ENCODE measurements at places on chromosomes 5 and 9.

DNA sequence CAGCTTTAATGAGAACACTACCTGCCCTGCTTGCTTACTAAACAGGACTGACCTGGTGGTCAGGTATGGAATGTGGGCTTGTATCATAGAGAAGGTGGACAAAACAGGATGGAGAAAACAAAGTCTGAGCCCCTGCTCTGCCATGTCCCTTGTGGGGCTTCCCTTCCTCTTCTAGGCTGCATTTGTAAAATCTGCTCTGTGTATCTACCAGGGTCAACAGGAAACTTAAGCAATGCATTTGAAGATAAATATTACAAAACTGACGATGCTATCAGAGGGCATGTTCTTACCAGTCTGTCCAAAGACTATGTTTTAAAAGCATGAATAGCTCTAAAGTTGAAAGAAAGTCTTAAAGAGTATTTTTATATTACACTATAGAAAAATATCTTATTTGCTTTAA lies 228.7 kb downstream of the DCP2 start:
- no peak for DNase-seq

DNA sequence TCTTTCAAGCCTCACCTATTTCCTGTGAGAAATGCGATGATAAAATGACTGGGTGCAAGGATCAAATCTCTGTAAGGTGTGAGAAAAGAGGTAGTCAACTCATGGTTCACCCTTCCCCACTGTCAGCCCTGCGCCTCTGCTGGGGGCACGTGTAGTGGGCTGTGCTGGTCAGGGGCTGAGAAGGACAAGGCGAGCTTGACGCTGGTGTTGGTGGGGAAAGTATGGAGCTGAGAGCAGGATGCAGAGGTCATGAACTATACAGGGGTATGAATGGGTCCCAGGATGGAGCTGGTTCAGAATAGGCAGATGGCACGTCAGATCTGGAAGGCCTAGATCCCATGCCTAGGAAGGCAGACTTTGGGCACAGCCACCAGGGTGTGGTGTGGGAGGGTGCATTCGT lies 20.6 kb downstream of the PITX1 start:
- DNase-seq = no peak

GRCh38 chr9:75457474-75458011 lies 369.2 kb downstream of the OSTF1 start:
- DNase-seq = no peak

GRCh38 chr5:107541400-107541799 lies 129.3 kb downstream of the EFNA5 start:
- DNase-seq = no peak

DNA sequence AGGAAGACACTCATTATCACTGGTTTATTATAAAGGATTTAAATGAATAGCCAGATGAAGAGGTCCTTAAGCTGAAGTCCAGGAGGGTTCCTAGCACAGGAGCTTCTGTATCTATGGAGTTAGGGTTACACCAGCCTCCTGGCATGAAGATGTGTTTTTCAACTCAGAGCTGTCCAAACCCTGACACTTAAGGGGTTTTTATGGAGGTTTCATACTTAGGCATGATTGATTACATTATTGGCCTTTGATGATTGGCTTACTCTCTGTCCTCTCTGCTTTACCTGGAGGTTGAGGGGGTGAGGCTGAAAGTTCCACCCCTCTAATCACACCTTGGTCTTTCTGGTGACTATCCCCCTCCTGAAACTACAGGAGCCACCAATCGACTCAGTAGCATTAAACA lies 84.9 kb upstream of the ZNF169 start:
- no peak for DNase-seq

DNA sequence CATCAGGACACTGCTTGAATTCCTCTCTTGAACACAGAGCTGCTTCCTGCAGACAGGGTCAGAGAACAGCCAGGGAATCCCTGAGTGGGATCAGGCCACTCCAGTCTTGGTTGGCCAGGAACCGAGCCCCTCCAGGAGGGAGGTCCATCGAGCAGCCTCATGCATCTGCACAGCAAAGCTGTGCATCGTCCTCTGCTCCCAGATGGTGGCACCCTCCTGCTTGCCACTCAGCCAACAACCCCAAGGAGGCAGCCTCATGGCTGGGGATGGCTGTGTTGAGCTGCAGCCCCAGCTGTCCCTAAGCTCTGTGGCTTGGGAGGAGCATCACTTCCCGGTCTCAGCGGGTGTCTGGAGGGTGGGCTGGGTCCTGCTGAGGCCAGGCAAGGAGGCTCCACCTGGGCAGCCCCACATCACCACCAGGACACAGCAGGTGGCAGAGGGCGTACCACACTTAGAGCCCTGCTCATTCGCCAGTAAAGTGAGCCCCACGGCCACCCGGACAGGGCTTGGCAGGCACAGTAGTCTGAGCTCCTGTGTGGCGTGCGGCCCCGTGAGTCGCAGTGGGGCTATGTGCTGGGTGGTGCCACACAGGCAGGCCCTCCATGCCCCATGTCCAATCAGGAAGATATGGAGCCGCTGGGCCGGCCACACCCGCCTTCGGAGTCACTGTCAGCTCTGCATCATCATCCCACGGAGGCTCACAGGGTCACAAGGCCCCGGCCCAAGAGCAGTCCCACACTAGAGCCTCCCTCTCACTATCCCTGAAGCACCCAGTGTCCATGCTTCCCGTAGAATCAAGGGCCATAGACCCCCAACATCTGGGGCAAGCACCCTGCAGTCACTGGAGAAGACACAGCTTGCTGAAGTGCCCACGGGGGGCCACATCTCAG lies 11.9 kb downstream of the LPCAT1 start:
- DNase-seq = peak; percentile 75

GRCh38 chr9:13165236-13165945 lies 114.1 kb downstream of the MPDZ start:
- DNase-seq = no peak

DNA sequence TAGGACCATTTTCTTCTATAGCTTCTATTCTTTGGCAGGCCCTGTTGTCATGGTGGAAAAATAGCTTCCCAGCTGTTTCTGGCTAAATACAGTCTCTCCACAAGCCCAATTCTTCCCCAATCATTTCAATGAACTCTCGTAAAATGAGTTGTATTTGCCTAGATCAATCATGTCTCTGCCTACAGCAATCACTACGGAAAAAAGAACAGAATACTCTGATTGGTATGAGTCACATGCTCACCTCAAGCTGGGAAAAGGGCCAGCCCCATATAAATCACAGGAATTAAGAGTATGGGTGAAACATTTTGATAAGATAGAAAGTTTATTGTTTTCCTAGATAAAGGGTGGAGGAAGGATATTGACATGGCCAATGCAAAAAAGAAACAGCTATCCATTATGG lies 711.4 kb downstream of the EFNA5 start:
- DNase-seq = no peak

- peak; percentile 0 for DNase-seq
Measured at GRCh38 chr5:165029099-165029870, 1523.9 kb downstream of the MAT2B start.

GRCh38 chr5:141657937-141658545 lies 6.8 kb upstream of the FCHSD1 start:
- peak; percentile 98 for DNase-seq

- DNase-seq = peak; percentile 61
Measured at GRCh38 chr5:107671742-107672210, 1.0 kb upstream of the EFNA5 start.

DNA sequence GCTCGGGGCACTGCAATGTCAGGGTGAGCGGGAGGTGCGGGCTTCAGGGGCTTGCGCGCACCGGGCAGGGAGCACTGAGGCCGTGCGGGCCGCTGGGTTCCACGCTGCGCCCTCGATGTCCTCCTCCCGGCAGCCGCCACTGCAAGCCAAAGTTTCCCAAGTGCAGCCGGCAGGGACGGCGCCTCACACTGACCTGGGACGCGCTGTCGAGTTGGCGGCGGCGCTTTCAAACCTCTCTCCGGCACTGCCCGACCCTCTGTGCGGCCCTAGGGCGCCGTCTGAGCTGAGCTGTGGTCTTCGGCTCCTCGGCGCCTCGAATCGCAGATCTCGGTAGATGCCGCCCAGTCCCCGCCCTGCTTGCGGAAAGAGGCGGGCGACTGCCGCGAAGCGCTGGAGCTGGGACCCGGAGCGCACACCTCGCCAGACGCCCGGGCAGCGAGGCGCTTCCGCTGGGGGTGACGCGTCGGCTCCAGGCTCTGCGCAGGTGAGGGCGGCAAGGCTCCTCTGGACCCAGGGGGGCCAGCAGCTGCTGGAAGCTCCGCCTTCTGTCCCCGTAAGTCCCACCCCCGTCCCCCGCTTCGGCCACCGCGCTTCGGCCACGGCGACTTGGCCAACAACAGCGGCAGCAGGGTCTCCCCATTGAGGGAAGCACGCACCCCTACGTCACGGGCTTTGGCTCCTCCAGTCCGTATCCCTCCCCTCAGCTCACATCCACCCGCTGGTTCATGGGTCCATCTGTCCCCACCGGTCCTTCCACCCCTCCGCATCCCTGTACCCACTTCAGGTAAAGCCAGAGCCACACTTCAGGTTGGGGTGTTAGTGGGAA lies at the start of gene ANKRD34B:
Gene ANKRD34B, minus strand, starts transcription at position 320 of the 826 bp plus-strand sequence. CDS start 10,261 bp downstream, outside the sequence.
- DNase-seq = peak; percentile 2

GRCh38 chr5:179421144-179421901 lies 76.1 kb upstream of the ADAMTS2 start:
- no peak for DNase-seq

DNA sequence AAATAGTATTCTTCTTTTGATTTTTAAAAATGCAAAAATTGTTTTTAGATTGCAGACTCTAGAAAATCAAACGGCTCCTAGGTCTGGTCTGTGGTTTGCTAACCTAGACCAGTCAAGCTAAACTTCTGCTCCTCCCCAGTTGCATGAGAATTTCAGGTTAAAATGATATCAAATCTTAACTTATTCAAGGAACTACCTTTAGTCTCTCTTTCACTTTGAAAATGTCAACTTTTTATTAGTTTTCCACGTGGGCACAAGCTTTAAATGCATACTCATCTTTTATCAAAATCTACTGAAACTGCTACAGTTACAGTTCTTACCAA lies 8.8 kb downstream of the CAMK4 start:
- no peak for DNase-seq

GRCh38 chr5:175728316-175728715 lies 70.4 kb downstream of the HRH2 start:
- DNase-seq = no peak

- DNase-seq = peak; percentile 60
Measured at GRCh38 chr5:141100243-141100805, at the start of gene PCDHB3. TSS of gene PCDHB3 (plus strand) at chr5:141100473. CDS start at chr5:141100650, 177 bp downstream.

DNA sequence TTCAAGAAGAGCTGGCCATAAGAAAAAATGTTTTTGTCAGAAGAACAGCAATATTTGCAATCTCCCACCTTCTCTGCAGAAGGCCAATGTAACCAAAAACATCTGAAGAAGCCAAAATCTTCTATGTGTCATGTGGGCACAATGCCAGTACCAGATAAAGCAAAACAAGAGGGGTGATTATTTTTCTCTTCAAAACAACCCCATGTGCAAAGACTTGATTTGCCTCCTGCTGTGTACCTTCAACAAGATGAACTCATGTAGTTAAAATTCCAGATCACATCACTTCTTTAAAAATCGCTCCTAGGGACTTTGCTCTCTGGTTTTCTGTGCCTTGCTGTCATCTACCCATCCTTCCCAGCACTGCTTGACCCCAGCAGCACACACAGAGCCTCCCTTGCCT lies 134.0 kb upstream of the MAP3K1 start:
- DNase-seq = peak; percentile 43

GRCh38 chr5:2921651-2922050 lies 170.2 kb upstream of the IRX2 start:
- DNase-seq = no peak

GRCh38 chr5:9194509-9194908 lies 351.4 kb downstream of the SEMA5A start:
- peak; percentile 73 for DNase-seq

DNA sequence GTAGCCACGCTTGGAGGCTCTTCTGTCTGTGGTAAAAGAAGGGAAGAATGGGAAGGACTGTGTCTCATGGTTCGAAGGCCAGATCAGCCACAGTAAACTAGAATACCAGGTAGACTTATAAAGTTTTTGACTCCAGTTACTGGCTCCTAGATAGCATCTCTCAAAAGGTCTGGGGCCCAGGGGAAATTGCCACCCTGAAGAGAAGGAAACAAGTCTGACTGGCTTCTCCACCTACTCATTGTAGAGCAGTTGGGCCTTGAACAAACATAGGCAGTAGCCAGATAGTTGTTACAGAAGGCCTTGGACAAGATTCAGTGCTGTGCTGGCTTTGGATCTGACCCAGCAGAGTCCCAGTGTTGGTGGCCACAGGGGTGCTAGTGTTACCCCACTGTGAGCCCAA lies 890.4 kb downstream of the EFNA5 start:
- DNase-seq = no peak

DNA sequence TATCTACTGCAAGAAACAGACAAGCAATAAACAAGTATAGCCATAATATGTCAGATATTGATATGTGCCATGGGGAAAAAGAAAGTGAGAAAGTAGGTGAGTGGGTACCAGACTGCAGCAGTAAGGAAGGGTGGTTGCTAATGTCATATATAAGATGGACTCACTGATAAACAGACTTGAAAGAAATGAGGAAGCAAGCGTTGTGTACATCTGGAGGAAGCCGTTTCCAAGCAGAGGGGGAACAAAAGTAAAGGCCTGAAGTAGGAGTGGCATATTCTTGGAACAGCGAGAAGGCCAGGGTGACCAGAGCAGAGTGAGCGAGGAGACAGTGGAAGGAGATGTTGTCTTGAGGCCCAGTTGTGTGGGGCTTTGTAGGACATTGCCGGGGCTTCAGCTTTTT lies 142.2 kb upstream of the MAP3K1 start:
- DNase-seq = no peak

DNA sequence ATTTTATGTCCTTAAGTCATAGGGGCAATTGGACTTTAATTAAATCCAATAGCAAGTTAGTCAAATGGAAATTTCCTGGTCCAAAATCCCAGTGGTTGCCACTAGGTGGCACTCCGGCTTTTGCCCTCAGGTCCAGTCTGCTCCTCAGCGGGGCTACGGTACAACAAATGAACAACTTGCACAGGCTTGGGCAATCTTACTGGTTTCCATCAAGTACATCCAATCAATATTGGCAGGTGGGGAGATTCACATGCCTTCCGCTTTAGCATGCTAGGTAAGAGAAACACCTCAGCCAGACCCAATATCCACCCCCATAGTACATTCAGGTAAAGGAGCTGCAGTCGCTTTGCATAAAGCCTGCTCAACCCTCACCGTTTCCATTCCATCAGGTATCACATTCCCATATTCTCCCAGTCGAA lies 6.3 kb upstream of the MXD3 start:
- peak; percentile 80 for DNase-seq

DNA sequence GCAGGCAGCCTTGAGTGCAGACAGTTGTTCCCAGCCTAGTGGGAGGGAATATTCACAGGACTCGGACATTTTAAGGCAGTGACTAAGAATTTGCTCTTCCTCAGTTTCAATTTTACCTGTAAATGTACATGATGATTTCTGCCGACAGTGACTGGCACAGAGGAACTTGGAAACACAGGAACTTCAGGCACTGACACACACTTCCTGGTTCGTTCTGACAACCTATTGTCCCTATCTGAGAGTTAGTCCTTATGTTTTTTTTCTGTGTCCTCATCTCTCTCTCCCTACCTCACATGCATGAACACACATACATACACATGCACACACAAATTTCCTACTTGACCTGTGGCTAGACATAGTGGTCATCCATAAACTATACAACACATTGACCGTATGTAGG lies 89.4 kb upstream of the CD180 start:
- DNase-seq = no peak

GRCh38 chr5:128494516-128494915 lies 43.5 kb downstream of the FBN2 start:
- peak; percentile 12 for DNase-seq
